ENCODE measurements at places on chromosomes 12 and 14. TPM values are rescaled to one million over a fixed set of nuclear protein-coding genes. Genes with fewer than 3 reads are reported as not detected.

DNA sequence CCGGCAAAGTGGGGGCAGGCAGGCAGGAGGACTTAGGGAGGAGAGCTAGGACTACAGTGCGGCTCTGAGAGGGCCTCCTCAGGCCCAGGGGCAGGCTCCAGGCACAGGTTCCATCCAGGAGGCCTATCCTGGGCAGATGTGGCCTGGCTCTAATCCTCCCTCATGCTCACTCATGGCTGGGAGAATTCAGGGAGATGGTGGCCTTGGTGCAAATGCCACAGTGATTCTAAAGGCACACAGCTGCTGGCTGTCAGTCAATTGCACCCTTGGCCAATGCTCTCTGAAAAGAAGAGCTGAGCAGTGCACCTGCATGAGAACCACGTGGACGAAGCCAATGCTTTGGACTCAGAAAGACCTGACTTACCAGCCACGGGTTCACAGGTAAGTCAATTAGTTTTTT lies 89.6 kb downstream of the C12orf75 start:
- no peak for DNase-seq

GRCh38 chr14:72420749-72421474 lies 473.0 kb downstream of the DPF3 start:
- peak; percentile 31 for DNase-seq

DNA sequence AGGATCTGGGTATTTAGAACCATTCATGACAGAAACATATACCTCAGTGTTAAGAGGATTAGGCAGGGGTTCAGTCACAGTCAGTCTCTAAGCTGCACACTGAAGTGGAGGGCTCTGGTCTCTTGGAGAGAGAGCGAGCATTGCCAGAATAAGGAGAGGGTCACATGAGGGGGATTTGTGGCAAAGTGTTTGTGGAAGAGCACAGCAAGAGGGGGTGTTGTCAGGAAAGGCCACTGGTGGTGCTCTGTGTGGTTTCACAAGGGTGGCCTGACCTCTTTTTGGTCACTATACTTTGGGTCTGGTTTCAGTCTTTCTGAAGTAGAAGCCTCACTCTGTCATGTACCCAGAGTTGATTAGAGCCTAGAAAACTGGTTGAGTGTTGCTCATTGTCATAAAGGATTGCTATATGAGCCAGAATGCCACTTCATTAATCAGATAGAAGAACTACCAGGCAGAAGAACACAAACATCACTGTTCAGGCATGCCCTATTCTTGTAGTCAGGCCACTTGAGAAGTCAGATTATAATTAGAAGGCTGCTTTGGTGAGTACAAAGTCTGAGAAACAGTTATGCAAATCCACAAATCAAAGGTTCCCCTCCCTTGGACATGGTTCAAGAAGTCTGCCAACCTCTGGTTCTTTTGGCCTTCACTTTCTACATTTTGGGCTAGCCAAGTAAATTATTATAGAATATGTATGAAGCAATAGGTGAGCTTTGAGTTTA lies 8.4 kb downstream of the TMEM19 start:
- DNase-seq: no peak

DNA sequence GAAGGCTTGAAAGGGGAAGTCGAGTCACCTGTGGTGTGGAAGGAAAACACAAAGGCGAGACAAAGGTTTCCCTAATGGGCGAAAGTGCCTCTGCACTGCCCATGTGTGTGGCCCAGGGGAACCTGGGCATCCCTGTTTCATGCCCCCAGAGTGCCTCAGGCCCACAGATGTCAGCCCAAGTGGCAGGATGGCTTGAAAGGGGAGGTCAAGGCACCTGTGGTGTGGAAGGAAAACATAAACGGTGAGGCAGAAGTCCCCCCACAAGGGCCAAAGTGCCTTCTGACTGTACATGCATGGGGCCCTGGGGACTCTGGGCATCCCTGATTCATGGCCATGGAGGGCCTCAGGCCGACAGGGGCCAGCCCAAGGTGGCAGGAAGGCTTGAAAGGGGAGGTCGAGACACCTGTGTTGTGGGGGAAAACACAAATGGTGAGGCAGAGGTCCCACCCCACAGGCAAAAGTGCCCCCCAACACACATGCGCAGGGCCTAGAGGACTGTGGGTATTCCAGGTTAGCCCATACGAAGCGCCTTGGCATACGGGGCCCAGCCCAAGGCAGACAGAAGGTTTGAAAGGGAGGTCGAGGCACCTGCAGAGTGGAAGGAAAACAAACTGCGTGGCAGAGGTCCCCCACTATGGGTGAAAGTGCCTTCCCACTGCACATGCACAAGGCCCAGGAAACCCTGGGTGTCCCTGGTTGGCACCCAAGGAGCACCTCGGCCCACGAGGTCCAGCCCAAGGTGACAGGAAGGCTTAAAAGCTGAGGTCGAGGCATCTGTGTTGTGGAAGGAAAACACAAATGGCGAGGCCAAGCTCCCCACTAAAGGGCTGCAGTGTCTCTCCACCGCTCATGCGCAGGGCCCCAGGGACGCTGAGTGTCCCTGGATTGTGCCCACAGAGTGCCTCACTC lies 382.3 kb downstream of the ALG10 start:
- DNase-seq: no peak

DNA sequence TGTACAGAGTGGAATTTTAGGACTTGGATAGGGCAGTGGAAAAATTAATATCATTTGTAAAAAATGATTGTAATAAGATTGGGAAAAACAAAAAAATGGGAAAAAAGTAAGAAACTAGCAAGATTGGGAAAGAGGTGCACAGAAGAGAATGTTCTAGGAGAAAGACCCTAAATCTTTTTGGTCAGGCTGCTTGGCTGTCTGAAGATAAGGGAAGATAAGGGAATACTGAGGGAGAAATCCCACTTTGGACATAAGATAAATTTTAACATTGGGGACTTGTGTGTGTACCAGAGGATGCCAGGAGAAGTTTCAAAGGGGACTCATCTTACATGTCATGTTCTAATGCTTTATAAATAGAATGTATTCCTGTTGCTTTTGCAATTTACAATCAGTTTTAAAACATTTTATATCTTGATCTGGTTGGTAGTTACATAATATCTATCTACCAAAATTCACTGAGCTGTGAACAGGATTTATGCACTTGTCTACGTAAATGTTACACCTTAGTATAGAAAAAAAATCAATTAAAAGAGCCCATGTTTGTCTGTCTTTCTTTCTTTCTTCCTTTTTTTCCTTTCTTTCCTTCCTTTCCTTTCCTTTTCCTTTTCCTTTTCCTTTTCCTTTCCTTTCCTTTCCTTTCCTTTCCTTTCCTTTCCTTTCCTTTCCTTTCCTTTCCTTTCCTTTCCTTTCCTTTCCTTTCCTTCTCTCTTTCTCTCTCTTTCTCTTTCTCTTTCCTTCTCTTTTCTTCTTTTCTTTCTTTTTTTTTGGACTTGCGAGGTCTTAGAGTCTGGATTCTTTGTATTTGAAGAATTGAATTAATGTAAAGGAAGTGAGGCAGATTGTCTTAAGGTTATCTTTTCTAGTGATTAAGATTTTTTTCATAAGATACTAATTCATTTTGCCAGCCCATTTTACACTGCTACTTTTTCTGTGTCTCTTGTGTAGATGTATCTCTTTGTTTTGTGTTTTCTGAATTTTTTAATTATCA lies 66.1 kb downstream of the KTN1 start:
- DNase-seq: no peak

DNA sequence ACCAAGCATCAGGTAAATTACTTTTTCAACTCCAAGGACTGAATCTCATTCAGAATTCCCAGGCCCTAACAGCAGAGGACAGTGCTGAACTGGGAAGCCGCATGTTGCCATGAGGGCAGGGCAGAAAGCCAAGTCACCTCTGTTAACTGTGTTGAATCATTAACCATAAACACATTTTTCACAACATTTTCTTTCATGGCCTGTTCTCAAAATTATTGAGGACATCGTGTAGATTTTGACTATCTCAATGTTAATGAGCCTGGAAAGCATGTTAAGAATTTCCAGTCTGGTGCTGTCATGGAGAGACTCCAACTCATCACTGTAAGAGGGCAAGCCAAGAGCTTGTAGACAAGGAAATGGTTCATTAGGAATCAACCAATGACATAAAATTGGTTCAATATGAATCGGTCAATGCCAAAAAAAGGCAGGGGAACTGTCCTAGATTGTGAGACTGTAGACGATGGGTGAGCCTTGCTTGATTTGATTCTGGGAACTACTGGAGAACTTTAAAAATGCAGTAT lies 33.7 kb downstream of the CPM start:
- DNase-seq: no peak

- DNase-seq: no peak
These were observed 3.6 kb downstream of the SMCO3 start for GRCh38 chr12:14810167-14810952.

GRCh38 chr12:106429043-106429552 lies 71.5 kb downstream of the POLR3B start:
- DNase-seq: no peak

The COL2A1 gene
- 16.9 TPM for polyA plus RNA-seq

The SOX5 gene
- polyA plus RNA-seq: 1.5 TPM

The KRT72 gene
- polyA plus RNA-seq: 0.08 TPM

The RTL1 gene
- polyA plus RNA-seq: 60.5 TPM

The CCDC85C gene
- polyA plus RNA-seq: 3.9 TPM

The CABP1 gene
- 2.5 TPM for polyA plus RNA-seq

The SLCO1C1 gene
- 0.29 TPM for polyA plus RNA-seq
